Mammary epithelial cell (primary cell): ENCODE measurements at places on chromosomes 7 and 10.

GRCh38 chr10:28714401-28715053 is 37.2 kb downstream of the BAMBI start:
- no peak for DNase-seq

DNA sequence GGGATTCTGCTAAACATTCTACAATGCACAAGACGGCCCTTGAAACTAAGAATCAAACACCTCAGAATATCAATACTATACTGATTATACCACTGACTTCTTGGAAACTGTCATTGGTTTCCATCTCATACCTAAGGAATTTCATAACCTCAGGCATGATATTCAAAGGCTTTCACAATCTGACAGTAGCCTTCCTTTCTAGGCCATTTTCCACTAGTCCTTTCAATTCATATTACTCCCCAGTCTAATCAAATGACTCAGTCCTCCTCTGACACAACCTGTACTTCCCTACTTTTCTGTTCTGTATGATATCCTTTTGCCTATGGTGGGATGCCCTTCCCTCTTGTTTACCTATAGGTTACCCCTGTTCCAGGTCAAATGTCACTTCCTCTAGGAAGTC is 48.3 kb downstream of the CSTF2T start:
- DNase-seq: peak; percentile 31

- DNase-seq: no peak
Measured at GRCh38 chr10:28910956-28911355, 233.6 kb downstream of the BAMBI start.

DNA sequence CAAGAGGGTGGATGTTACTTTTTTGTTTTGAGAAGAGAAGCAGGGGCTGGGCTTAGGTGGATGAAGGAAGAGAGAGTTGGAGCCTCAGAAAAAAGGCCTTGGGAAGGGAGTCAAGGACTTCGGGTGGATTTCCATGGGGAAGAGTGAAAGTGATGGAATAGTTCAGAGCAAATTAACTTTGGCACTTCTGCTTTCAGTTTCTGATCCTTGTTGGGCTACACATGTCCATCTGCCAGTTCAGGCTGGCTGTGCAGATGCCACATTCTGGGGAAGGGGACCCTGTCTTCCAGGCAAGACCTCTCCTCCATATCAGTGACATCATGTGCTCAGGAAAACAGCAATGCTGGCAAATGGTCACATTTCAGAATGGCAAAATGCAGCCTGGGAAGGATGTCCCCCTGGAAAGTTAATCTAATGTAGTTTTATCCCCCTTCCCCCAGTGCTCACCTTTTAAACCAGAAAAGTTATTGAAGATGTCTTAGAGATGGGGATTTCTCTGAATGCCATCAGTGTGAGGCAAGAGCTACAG is 86.0 kb downstream of the WDFY4 start:
- no peak for DNase-seq

DNA sequence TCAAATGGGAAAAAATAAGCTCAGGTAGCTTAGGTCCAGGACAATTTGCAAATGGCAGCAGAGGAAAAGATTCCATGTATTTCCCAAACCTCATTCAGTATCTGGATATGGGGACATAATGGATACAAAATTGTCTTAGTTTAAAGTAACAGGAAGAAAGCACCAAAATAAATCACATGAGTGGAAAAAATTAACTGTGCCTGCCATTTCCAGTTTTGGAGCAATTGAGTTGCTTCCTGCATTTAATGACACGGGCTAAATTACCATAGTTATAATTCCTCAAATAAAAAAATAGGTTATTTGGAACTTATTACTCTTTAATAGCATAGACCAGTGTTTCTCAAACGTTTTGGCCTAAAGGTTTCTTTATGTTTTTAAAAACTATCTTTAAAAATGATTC is 6.3 kb upstream of the STAMBPL1 start:
- no peak for DNase-seq

DNA sequence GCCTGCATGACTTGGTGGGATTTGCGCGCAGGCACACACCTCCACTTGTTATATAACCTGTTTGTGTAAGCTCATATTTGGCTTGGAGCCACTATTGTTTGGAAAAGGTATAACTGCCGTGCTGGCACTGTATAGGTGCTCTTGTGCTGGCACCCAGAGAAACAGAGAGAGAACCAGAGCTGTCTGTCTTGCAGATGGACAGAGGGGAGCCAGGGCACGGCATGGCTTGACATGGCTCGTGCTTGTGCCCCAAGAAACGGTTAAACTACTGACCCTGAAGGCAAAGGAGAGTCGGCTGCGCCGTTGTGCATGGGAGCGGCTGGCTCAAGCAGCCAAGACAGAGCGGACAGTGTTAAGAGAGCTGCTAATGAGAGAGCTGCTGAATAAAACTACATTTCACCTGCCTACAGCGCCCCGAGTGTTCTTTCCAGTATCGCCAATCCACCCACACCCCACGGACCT is 23.2 kb downstream of the RAPGEF5 start:
- DNase-seq: no peak

GRCh38 chr10:95618101-95618500 is 38.4 kb downstream of the ALDH18A1 start:
- no peak for DNase-seq

- DNase-seq: no peak
Measured at GRCh38 chr7:132019703-132020102, 463.3 kb upstream of the PODXL start.

- DNase-seq: no peak
Measured at GRCh38 chr10:44863344-44864047, 47.6 kb upstream of the TMEM72 start.

DNA sequence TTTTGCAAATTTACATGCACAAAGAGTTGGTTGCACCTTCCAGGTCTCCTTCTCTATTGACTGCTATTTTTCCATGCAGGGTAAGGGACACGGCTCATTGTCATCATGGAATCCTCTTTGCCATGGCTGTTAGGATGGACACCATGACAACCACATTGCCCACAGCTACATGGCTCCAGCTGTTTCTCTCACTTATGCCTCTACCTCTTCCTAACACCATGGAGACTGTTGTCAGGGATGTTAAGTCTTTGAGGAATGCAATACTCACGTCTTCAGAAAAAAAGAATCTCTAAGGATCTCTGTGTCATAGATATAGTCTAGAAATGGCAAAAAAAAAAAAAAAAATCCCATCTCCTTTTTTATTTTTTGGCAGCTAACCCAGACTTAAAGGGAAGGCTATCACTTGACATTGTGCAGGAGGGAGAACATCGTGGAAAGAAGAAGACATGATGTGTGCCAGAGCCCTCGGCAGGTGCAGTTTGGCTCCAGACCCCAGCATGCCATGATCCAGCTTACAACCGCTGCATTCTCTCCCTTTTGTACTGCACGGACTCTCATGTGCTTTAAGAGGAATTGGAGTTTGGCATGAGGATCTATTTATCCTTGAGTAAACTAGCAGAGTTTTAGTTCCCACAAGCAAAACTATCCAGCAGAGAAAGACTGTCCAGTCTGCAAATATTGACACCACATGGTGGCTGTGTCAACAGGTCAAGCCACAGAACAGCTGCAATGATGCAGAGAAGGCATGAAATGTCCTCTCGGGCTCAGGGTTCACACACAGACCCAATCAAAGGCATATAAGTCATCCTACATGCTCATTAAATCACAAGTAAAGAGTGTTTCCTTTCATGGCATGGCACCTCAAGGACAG is 70.8 kb downstream of the FRMD4A start:
- no peak for DNase-seq

DNA sequence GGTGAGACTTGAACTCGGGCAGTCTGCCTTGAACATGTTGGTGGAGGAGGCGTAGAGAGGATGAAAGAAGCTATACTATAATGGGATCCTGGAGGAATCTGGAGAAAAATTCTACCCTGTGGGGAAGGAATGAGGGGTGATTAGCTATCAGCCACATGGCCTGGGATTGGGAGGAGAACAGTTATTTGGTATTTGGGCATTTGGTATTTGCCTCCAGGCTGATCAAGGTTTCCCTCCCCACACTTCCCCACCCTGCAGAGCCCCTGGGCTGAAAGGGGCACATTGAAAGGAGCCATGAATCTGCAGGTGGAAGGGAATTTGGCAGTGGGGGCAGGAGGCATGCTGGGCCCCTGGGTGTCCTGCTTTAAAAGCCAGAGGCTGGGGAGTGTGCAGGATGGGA is 235.3 kb downstream of the INHBA start:
- DNase-seq: no peak

DNA sequence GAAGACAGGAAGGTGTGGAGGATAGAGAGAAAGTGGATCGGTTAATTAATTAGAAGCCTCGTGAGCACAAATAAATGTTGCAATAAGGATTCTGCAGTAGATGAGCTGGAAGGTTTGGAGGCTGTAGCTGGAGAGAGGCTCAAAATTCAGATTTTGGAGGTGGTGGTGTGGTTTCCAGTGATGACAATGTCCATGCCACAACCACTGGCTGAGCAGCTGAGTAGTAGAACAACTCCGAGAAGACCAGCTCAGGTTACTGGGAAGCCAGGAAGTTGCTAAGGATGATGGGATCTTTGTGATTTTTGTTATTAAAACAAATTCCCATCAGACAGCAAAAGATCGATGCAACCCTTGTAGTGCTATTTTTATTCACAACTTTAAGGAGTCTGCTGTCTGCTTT is 7.7 kb downstream of the SLC26A4 start:
- DNase-seq: no peak

- DNase-seq: peak; percentile 15
Measured at GRCh38 chr10:30059209-30060107, at the start of gene JCAD. TSS of gene JCAD (minus strand) at chr10:30059586. CDS start at chr10:30047812, 11,774 bp downstream.

- DNase-seq: no peak
Measured at GRCh38 chr7:134645478-134645877, 1.2 kb upstream of the BPGM start.

DNA sequence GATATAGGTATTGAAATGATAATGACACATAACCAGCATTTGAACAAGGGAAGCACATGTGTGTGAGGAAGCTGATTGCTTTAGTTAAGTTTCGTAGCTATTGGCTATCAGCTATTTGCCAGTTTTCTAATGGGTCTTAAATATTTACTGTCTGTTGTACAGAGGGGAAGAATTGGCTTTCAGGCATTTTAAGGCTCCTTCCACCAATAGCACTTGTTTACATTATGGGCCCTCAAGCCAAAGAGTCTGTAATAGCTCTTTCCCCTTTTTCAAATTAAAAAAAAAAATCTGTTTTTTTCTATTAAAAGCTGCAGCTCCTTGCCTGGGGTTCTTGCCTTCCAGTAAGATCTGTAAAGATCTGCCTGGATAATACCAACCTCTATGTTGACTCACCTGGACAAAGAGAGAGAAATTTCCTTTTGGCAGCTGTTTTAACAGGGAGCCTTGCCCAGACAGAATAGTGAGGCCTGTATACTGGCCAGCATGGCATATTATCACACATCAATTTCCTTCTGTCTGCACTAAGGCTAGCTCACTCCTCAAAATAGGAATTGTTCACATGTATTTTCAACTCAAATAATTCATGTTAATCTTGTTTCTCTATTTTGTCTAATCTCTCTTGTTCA is 104.7 kb upstream of the LRGUK start:
- peak; percentile 50 for DNase-seq

GRCh38 chr7:108090791-108091460 is 39.2 kb downstream of the LAMB4 start:
- DNase-seq: no peak

DNA sequence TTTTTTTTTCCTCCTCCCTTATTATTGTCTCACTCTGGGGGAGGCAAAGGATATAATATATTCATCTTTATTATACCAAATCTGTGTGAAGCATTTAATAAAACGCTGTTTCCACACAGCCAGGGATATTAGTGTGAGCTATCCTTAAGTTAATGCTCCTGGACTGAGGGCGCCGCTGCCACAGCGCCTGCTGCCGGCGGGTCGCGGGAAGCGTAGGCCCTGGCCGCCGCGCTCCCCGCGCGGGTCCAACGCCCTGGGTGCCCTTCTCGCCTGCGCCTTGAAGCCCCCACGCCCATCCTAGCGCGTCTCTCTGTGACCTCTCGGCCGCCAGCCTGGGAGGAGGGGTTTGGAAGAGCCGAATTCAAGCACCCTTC is 9.5 kb upstream of the LBX1 start:
- no peak for DNase-seq

GRCh38 chr7:18760631-18761445 is 265.3 kb downstream of the HDAC9 start:
- no peak for DNase-seq

DNA sequence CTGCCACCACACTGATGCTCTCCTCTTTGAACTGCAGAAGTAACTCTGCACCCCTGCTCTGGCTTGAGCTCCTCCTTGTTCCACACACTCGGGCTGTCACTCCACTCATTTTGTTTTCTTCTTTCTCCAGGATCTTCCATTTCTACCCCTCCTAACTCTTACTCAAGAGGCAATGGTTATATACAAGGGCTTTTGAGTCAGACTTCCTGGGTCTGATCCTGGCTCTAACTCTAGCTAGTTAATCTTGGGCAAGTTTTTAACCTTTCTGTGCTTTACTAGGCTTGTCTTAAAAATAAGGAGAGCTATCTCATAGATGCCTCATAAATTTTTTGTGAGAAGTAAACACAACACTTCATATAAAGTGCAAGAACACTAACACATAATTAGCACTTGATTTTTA is 45.3 kb upstream of the GNAI1 start:
- no peak for DNase-seq

- no peak for DNase-seq
Measured at GRCh38 chr7:7190142-7190541, 7.8 kb downstream of the C1GALT1 start.

- DNase-seq: no peak
Measured at GRCh38 chr10:97960269-97961056, 70.0 kb downstream of the CRTAC1 start.

GRCh38 chr10:33155720-33156638 is 178.5 kb downstream of the NRP1 start:
- DNase-seq: peak; percentile 75

GRCh38 chr7:91358303-91358702 is 94.1 kb downstream of the FZD1 start:
- no peak for DNase-seq

DNA sequence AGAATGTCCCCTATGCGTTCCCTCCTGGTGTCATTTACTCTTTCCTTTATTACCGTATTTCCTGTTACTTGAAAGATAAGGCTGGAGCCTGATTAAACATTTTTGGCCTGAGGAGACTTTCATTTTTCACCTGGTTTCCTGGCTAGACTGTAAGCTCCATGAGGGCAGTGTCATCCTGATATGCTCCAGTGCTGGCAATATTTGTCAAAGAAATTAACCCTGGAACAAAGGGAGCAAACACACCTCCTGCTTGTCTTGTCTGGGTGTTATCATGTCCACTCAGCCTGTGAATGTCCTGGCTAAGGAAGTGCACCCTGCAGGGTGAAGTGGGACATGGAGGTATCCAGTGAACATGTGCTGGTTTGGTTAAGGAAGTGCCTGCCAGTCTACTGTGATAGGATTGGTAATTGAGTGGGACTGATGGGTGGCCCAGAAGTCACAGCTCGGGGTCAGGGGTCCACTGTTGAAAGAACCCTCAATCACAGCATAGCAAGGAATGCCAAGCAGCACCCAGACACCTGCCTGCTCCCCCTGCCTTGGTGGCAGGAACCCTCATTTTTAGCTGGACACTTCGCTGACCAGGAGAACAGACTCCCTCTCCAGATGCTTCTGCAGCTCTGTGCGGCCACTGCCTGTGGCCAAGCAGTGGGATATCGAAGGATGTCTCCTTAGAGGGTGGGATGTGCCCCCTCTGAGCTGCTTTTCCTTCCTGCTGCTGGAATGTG is 20.9 kb upstream of the PPIA start:
- DNase-seq: no peak
